Dorsolateral prefrontal cortex (tissue), 122 donors: ENCODE measurements at places on chromosomes 11 and 22.

DNA sequence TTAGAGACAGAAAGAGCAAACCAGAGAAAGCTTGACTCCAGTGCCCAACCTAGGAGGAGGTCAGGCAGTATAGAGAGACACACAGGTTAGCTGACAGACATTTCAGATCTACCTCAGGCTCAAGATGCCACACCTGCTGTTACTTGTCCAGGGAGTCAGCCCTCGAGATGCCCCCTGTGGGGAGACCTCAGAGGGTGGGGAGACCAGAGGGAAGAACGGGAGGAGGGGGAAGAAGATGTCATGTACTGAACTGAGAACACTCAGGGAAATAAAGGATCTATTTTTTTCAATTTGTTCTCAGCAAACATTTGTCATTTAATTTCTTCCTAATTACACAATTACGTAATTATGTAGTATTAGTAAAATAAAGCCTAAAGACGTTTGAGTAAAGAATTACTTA lies 196.3 kb upstream of the CADM1 start:
- DNase-seq: no peak

- no peak for DNase-seq
Measured at GRCh38 chr11:66467756-66468155, 1.1 kb downstream of the PELI3 start.

- DNase-seq: no peak
Measured at GRCh38 chr11:12160680-12161079, 50.3 kb downstream of the MICAL2 start.

DNA sequence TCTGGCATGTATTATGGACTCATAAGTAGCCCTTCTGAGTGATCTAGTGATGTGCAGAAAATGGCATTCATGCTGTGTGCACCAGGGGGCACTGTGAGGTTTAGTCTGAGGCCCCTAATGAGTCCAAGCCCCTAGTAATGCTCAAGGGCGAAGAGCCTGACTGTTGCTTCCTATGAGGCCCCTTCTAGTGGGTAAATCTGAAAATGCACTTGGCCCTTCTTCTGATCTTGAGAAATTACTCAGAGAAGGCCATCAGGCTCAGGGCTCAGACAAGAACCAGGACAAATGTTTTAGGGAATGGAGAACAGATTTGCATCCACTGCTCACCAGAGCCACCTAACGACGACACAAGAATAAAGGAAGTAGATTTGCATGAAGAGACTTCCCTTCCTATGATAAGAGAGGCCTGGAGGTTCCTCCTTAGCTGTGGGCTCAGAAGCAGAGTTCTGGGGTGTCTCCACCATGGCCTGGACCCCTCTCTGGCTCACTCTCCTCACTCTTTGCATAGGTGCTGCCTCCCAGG lies 75.8 kb downstream of the GGTLC2 start:
- no peak for DNase-seq

- no peak for DNase-seq
Measured at GRCh38 chr22:42926104-42926503, 69.0 kb upstream of the ARFGAP3 start.

DNA sequence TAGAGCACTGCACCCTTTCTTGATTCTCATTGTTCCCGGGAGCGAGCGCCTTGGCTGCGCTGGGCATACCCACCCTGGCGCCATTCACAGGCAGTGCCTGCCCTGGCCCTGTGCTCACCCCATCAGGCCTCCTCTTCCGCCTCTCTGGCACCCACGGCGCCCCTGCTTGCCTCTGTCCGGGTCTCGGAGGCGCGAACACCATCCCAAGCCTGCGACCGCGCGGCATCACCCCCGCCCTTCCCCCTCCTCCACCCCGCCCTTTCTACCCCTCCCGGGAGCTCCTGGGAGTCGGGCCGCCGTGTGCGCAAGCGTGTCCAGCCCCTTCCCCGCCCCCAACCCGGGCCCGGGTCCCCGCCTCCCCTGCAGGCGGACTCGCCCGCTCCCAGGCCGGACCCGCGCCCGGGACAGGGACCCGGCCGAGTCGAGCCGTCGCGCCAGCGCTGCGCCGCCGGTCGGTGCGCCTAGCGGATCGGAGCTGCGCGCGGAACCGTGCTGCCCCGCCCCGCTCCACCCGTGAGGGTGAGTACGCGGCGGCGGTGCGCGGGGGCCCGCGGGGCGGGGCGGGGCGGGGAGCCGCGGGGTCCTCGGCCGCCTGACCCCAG lies at the start of gene ST3GAL4:
ST3GAL4 (plus strand) TSS at position 363 of the 602 bp plus-strand sequence. CDS start 50,470 bp downstream, outside the sequence.
- peak; percentile 68 for DNase-seq

DNA sequence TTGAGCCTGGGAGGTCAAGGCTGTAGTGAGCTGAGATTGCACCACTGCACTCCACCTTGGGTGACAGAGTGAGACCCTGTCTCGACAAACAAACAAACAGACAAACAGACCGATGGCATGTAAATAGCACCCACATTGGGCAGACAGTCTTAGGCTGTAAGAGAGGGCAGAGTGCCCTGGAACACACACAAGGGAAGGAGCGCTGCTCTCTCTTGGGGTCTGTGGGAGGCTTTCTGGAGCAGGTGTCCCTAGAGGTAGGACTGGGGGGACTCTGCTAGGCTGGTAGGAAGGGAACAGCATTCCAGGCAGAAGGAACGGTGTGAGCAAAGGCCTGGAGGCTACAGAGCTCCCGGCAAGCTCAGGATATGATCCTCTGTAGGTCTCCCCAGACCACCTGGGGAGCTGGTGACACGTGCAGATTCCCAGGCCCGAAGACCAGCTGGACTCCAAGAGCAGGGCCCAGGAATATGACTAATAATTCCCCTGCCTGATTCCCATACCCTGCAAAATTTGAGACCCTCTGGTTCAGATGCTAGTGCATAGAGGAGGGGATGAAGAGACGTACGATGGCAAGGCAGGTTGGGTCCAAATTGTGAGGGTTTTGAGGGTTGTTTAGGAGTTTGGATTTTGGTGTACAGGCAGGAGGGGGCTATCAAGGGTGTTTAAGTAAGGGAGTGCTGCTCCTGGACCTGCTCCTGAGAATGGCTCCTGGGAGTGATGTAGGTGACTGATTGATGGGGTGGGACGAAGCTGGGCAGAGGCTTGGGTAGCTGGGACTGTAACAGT lies 11.6 kb downstream of the SMIM38 start:
- DNase-seq: no peak

- no peak for DNase-seq
Measured at GRCh38 chr11:116300232-116300631, 472.6 kb downstream of the BUD13 start.

- DNase-seq: peak; percentile 61
Measured at GRCh38 chr11:117604336-117604995, 192.6 kb downstream of the DSCAML1 start.

DNA sequence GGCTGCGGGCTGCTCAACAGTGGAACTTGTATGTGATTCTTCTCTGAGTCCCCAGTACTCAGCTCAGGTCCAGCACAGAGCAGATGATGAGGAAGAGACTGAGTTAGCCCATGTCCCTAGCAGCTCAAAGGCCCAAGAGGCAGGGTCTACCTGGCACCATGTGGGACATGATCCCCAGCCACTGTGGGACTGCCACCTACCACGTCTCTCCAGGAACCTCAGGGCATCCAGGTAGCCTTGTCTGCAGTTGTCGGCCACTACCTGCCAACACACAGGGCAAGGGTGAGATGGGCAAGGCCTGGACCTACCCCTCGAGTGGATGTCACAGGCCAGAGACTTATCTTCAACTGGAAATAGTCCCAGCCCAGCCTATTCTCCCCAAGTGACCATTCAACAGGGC lies 4.4 kb downstream of the PNPLA5 start:
- no peak for DNase-seq

DNA sequence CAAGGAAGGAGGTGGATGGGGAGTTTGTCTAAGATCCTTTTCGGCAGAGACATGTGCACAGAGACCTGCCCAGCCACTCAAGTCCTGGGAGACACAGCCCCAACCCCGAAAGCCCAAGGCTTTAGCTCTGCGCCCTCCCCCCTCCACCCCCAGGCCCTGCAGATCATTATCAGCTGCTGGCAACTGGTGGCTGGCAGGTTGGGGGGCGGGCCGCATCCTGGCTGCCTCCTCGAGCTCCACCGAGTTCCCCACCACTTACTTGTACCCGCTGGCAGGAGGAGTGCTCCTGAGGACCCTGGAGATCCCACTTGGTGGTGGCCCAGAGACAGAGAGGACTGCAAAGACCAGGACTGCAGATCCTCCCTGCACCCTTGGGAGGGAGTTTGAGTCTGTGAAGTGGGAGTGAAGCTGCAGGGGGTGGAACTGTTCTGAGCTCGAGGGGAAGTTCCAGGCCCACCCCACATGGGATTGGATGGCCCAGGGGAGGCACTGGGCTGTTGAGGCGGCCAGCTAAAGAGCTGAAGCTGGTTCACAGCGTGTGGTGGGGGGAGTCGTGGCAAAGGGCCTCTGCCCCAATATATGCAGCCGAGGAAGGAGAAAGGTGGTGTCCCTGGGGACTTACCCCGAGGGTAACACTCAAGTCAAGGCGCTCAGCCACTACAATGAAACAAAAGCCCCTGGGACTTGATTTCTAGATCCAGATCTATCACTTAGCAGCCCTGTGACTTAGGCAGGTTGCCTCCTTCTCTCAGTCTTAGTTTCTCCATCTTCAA lies 19.9 kb upstream of the CCDC86 start:
- no peak for DNase-seq

DNA sequence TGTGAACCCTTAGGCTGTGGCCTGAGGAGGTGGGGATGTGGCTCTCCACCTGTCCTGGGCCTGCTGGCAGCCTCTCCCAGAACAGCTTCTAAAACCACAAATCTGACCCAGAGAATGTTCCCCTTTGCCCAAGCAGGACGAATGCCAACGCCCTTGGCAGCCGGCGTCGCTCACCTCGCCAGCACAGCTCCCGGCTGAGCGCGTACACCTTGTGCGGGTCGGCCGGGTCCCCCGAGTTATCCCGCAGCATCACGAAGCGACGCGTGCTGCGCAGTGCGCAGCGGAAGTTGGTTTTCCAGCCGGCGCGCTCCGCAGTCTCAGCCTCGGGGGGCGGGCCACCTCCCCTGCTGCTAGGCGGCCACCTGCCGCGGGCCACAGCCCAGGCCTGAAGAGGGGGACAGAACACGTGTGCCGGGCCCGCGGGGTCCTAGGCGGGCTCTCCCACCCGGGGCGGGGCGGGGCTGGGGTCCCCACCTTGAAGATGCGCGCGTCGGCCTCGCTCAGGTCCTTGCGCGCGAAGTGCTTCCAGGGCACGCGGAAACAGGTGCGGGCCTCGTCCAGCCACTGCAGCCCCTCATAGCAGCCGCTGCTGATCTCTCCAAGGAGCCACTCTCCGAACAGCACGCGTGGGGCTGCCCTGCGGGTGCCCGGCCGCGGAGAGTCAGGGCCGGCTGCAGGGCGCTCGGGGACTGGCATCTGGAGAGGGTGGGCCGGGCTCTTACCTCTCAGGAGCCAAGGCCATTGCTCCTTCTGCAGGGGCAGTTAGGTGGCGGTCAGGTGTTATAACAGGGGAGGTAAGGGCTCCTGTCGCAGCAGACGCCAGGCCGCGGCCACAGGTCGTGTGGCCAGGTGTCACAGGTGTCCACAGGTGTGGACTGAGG lies 887 bp downstream of the IRF7 start:
- peak; percentile 59 for DNase-seq

DNA sequence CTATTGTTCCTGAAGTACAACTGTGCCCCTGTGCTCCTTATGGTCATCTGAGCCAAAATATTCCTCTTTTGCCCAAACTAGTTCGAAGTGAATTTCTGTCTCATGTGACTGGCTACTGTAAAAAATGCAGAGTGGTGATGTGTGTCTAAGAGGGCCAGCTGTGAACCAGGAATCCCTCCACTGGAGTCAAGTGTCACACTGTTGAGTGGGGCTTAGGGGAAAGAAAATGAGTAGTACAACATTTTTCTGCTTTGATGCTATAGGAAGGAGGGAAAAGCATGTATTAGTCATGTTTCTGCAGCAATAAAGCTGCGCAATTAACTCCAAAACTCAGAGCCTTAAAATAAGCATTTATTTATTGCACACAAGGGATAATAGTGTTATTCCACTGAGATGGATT lies 39.8 kb upstream of the HMGXB4 start:
- DNase-seq: no peak

- no peak for DNase-seq
Measured at GRCh38 chr11:44469412-44469811, 96.1 kb upstream of the CD82 start.

- peak; percentile 66 for DNase-seq
Measured at GRCh38 chr11:64358907-64359711, at the start of gene RPS6KA4. Gene RPS6KA4, plus strand, starts transcription at chr11:64359162. Its CDS starts 74 bp downstream, at chr11:64359236.

DNA sequence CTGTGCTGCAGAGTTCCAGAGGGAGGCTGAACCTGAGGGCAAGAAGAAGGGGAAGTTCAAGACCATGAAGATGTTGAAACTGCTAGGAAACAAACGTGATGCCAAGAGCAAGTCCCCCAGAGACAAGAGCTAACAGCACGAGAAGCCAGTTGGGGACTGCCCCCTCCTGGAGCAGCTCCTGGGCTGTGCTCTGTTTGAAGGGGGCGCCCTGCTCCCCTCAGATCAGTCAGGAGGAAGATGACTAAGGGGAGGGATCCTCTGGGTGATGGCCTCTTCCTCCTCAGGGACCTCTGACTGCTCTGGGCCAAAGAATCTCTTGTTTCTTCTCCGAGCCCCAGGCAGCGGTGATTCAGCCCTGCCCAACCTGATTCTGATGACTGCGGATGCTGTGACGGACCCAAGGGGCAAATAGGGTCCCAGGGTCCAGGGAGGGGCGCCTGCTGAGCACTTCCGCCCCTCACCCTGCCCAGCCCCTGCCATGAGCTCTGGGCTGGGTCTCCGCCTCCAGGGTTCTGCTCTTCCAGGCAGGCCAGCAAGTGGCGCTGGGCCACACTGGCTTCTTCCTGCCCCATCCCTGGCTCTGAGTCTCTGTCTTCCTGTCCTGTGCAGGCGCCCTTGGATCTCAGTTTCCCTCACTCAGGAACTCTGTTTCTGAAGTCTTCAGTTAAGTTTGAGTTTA lies 12.6 kb downstream of the C22orf23 start:
- no peak for DNase-seq

DNA sequence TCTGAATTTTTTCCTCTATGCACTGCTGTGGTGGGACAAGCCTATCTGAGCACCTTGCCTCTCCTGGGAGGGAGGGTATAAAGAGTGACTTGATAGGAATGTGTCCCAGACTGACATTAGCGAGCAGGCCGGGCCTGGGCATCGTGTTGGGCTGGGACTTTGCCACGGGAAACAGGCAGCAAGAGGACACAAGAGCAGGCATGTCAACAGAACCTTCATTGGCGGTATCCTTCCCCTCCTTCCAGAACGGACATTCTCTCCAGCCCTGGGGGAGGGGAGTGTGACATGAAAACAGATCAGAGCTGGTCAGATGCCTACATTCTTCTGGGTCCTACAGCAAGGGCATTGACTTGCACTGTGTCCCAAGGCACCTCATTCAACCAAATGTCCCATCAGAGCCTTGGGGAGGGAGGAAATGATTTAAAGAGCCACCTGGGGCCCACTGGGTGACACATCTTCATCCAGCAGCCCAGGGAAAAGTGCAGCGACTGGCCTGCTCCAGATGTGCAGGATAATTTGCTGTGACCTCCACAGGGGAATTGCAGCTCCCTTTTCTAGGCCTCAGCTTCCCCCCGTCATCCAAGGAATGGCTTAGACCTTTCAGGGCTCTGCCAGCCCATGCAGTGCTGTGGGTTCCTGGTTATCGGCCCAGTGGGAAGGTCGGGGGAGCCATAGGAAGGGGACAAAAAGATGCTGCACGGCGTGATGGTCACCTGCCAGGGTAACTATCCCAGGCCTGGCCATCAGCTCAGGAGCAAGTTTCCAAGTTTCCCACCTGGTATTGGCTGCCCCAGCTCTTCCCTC lies 21.8 kb upstream of the UVRAG start:
- no peak for DNase-seq
